ENCODE measurements at places on chromosomes 5 and 9.

- no peak for DNase-seq
These were observed 41.1 kb downstream of the ISOC1 start for GRCh38 chr5:129135633-129136032.

GRCh38 chr9:108081112-108081511, 591.5 kb upstream of the KLF4 start:
- no peak for DNase-seq

DNA sequence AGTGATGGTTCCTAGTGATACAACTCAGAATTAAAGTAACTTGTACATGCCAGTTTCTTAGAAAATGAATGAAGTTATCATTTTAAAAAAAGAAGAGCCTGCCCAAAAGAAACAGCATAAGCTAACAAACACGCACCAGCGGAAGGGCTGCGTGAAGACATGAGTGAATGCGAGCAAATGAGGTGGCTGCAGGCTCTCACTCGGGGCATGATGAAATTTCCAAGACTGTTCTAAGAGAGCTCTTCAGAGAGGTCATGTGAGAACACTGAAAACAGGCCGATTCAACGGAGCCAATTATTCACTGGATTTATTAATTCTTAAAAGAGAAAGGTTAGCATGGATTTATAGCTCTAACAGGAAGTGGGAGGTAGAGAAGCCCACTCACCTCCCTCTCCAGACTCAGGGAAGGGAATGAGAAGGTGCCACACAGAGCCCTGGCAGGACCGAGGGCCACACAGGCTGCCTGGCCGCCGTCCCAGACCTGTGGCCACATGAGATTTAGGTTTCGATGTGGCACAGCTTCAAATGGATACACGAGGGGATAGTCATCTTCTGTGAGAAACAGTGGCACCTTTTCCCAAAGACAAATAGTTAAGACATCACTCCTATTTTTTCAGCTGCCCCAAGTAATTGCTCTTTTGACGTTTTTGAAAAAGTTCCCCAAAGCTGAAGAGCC, 55.5 kb downstream of the HABP4 start:
- no peak for DNase-seq

DNA sequence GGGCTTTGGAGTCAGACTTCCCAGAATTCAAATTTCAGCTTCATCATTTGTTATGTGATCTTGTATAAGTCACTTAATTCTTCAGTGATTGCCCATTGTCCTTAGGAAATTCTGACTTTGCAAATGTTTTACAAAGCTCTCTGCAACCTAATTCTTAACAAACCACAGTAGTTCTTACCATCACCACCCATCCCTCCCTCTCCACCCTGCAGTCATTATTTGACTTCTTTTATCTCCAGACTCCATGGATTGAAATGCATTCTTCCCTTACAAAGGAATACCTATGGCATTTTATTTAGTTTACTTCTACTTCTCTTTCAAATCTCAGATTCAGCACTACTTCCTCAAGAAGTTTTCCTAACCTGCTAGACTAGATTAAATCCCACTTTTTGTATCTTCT, 23.1 kb downstream of the SHLD3 start:
- DNase-seq: no peak

- no peak for DNase-seq
These were observed 289.6 kb downstream of the MED10 start for GRCh38 chr5:6088706-6089105.

DNA sequence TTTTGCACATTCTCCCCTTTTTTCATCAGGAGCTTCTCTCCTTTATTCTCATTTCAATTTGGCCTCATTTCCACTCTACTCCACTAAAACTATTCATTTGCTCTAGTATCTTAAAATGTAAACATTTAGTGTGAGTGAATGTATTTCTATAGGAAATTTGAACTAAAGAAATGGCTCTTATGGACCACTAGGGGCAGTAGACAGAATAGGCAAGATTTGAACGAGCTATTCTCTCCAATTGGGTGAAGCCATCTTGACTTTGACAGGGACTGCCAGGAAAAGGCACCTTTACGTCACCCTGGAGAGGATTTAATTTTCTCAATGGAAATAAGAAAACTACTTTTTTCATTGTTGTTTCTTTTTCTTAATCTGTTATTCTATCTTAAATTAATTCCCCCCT, 666.3 kb downstream of the DNAH5 start:
- DNase-seq: no peak

DNA sequence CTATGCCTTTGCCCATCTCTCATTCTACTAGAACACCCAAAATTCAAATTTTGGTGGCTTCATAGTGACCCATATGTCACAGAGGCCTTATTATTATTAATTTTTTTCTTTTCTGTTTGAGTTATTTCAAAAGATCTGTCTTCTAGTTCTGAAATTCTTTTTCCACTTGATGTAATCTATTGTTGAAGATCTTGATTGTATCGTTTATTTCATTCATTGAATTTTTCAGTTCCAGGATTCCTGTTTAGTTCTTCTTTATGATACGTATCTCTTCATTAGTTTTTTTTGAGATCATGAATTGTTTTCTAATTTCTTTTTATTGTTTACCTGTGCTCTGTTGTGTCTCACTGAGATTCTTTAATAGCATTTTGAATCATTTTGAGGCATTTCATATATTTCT, 24.6 kb upstream of the APBA1 start:
- DNase-seq: no peak

- DNase-seq: no peak
These were observed 25.8 kb downstream of the KLHL3 start for GRCh38 chr5:137710086-137710485.

DNA sequence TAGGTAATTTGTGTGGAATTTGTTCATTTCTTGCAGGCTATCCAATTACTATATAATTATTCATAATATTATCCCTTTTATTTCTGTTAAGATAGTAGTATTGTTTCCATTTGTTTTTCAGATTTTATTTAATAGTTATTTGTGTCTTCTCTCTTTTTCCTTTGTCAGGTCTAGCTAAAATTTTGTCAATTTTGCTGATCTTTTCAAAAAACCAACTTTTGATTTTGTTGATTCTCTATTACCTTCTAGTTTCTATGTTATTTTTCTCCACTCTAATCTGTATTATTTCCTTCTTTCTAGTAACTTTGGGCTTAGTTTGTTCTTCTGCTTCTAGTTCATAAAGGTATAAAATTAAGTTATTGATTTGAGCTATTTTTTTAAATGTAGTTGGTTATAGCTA, 76.3 kb downstream of the OSTF1 start:
- DNase-seq: no peak

DNA sequence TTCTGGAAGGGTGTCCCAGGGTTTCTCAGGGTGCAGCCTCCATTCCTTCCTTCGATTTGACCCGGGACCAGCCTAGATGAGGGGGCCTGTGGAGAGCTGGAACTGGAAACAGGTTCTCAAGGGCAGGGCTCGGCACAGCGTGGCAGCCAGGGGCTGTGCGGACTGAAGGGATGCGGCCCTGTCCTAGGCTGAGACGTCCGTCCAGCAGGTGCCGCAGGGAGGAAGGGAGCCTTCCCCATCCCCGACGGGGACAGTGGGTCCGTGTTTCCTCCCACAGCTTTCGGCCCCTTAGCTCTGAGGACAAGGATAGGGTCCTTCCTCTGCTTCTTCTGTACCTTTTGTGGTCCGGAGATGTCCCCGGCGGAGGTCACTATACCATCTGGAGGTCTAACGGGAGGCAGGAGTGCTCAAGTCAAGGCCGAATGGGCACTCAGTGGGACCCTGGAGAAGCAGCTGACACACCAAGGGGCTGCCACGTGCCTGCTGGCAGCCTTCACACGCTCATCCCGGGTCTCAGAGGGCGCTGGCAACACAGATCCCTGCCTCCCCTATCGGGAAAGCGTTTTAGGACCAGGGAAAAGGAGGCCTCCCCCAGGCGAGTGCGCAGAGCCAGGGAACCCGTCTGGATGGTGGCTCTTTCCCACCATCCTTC, 49.9 kb downstream of the USP20 start:
- DNase-seq: no peak

DNA sequence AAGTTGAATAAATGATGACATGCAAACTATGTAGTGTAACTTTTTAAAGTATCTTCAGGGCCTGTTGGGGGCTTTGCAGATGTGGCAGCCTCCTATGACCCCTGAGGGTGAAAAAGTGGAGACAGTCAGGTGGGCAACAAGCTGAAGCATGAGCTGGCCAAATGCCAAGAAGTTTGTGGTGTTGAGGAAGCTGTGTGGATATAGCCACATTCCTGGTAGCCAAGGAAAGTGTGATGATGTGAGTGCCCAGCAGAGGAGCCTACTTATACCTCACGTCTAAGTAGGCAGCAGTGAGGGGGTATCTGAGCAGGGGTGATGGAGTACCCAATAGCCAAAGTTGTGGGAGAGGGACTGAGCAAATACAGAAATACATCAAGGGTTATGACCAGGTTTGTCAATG, 621.2 kb upstream of the CDH6 start:
- no peak for DNase-seq

Data from GM04504 (cell line).